ENCODE measurements at places on chromosomes 2 and 18. TPM values are rescaled to one million over a fixed set of nuclear protein-coding genes. Genes with fewer than 3 reads are reported as not detected.

PCARE gene
- not detected for total RNA-seq

LIMS4 gene
- total RNA-seq, result 2.3 TPM

EVA1A gene
- 4.0 TPM for total RNA-seq

PLA2R1 gene
- total RNA-seq, result not detected

DNA sequence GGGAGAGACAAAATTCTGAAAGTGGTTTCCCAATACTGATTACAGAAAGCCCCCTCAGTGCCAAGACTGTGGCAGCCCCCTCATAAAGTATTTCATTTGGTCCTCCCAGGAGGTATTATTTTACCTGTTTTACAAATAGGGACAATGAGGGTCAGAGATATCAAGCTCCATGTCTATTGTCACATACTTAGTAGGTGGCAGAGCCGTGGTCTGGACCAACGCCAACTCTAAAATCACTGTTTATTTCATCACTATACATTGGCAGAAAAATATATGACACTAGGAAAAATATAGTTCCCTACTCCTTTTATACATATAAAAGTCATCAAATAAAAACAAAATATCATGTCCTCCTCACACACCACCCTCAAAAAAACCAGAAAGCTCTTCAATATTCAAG, 68.6 kb downstream of the DHRS9 start:
- no peak for DNase-seq

- no peak for DNase-seq
Measured at GRCh38 chr18:79604205-79604912, 75.2 kb upstream of the CTDP1 start.

DNA sequence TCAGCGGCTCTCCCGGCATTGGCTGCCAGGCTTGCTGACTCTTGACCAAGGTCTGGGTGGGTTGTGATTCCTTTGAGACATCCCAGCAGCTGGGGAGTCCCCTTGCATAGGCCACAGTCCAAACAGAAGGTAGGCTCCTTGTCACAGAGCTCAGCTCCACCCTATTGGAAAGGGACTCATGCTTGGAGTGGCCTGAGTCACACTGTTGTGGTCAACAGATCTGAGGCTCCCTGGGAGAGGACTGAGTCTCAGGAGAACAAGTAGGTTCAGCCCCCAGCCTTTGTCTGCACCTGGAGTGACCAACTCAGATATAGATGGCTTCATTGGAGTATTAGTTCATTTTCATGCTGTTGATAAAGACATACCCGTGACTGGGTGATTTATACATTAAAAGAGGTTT, 32.1 kb upstream of the SH3BP4 start:
- no peak for DNase-seq

DNA sequence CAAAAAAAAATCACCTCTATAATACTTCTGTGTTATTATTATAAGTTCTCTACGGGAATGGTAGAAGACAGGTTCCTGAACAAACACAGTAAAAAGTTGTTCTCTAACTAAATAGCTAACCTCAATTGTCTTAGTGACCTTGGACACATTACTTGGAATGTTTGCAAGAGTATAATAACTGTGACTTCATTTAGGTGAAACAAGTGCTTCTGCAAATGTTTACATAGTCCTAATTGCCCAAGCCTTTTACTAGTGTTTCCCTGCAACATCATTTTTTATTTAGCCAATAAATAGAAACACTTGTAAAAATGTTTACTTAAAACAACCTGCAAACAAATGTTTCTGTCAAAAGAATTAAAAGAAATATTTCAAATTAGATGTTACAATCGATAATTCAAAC, 9.9 kb downstream of the PLEKHM3 start:
- no peak for DNase-seq

DNA sequence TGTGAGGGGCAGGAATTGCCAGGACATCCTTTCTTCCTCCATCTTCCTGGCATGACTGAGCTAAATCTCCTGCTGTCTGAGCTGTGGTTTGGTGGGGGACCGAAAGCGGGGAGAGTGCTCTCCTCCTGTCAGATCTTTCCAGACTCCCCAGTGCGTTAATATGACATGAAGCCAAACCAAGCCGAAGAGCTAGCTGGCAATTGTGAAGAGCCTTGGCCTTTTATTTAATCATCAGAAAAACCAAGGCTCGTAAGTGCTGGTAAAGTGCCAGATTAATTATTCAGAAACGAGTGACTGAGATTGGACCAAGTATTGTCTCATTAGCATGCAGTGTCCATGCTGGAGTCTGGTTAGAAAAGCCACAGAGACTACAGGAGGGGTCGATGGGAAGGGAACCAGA, 14.5 kb upstream of the LRPPRC start:
- DNase-seq, result no peak

- DNase-seq, result no peak
Measured at GRCh38 chr2:71962911-71963694, 184.6 kb downstream of the CYP26B1 start.

- no peak for DNase-seq
Measured at GRCh38 chr2:42372474-42373200, 11.6 kb upstream of the COX7A2L start.

GRCh38 chr18:2448565-2449151, 122.6 kb downstream of the METTL4 start:
- DNase-seq, result no peak

DNA sequence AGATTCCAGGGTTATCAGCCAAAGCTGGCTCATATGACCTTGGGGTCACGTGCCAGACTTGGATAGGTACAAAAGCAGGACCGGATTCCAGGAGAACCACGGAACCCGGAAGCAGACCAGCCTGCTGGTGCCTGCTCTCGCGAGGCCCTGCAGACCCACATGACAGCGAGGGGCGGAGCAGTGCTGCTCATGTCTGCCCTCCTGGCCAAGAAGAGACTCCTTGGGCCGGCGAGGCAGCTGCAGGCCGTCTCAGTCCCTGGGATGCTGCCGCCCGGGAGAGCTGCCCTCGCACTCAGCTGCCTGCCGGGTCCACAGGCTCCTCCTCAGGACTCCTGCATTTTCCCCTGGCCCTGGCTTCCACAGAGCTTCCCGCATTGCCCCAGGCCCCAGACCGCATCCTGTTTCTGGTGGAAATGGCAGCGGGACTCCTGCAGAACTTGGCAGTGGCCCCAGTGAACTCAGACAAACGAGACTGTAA, 739.5 kb downstream of the SOCS6 start:
- peak; percentile 76 for DNase-seq

Data from A673 (cell line).